T-helper 17 cell (primary cell): ENCODE measurements at places on chromosomes 3 and 15.

GRCh38 chr15:73388256-73388781 lies 19.6 kb upstream of the HCN4 start:
- no peak for DNase-seq

- DNase-seq = no peak
Observed at GRCh38 chr3:112778353-112778948, 68.2 kb downstream of the CD200R1L start.

DNA sequence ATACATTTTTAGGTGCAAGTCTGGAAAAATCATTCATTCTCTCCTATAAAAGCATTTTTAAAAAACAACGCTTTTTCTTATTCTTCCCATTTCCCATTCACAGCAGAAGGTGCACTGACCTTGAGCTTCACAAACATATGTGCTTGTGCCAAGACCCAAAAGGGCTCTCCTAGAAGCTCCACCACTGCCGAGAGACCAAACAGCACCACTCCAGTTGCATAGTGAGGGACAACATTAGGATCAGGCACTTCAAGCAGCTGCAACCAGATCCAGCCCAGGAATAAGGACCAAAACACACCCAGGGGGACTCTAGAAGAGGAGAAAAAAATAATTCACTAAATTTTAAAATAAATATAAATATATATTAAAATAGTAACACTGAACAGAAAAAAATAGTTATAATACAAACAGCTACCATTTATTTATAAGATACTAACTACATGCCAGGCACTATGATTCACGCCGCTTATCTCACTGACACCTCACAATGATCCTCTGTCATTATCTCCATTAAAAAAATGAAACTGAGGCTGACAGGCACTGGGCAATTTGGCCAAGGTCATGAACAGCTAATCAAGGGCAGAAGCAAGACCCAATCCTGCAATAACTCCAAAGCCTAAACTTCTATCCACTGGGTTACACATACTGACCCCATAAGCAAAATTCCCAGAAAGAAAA lies 7.8 kb downstream of the RFT1 start:
- DNase-seq = no peak

GRCh38 chr15:96043591-96044171 lies 286.8 kb upstream of the NR2F2 start:
- no peak for DNase-seq

DNA sequence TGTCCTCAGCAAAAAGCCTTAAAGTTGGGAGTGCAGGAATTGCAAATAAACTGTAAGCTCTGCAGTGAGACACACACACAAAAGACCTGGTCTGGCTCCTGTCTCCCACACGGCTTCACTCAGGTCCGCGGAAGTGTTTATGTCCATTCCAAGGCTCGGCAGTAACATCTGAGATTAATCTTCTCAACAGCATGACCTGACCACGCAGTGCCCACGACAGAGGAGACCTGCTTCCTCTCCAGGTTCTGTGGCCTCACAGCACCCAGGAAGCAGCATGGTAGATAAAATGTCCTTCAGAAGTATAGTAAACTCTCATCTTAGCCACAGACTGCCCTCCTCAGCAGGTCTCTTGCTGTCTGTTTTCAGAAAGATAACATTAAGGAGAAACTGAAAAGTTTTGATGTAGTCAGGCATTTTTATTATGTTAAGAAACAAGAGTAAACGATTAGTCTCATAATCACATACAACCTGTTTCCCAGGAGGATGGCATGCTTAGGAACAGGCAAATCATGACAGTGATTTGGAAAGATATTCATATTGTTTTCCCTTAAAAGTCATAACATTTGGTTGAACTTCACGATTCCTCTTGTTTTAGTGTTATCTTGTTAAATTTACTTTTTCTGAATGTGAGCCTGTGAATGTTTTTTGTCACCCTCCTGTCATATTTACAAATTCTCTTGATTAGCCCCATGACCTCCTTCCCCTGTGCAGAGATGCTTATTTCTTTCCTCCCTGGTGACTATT lies 34.6 kb downstream of the CD200R1L start:
- DNase-seq = no peak

GRCh38 chr3:64852738-64853137 lies 164.9 kb upstream of the ADAMTS9 start:
- DNase-seq = no peak

- DNase-seq = no peak
Observed at GRCh38 chr3:115725800-115726199, 102.5 kb downstream of the GAP43 start.

DNA sequence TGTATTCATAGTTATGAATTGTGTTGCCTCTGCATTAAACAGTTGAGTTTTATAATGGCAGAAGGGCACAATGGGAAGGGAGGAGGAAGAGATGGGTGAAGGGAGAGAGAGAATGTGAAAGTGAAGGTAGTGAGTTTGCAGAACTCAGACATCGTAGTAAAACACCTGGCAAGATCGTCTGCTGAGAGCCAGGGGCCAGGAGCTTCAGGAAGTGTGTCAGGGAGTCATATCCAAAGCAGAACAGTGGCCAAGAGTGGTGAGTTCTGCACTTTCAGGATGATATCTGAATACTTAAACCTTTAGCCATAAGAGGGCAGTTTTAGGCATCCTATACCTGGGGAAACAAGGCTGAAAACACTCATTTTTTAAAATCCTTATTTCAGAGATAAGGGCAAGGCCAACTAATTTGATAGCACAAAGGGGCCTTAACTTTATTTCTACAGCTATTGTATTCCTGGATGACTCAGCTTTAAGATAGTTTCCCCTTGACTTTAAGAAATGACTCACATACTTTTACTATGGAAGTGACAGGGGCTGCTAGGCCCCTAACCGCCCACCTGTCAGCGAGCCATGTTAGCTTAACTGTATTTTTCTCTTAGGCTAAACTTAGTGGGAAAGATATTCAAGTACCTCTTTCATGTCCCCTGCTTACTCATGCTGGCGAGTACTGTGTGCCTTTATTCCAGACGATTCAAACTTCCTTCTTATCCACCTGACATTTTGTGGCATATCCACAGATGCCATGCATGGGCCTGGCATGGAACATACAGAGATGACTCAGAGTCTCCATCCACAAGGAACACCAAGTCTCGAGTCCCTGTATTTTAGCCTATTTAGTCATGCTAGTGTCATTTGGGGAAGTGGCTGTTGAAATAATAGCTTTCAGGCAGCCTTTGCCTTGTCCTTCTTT lies 53.9 kb downstream of the RLBP1 start:
- no peak for DNase-seq

GRCh38 chr15:70480196-70480856 lies 283.0 kb downstream of the UACA start:
- DNase-seq = peak; percentile 25

DNA sequence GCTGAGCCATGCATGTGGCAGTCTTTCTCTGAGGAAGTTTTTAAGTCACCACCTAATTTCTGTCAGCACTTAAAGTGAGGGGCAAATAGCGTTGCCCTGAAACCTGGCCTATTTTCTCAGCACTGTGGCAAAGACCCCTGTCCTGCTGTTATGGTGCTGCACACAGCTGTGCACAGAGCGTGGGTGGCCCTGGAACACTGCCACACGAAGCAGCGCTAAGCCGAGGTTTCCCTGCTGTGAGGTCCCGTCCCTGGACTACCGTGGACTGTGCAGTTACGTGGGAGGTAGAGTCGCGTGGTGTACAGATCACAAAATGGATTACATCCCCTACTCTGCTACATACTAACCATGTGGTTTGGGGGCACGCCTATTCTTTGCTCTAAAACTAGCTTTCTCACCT lies 101.6 kb upstream of the NR2E3 start:
- DNase-seq = no peak

DNA sequence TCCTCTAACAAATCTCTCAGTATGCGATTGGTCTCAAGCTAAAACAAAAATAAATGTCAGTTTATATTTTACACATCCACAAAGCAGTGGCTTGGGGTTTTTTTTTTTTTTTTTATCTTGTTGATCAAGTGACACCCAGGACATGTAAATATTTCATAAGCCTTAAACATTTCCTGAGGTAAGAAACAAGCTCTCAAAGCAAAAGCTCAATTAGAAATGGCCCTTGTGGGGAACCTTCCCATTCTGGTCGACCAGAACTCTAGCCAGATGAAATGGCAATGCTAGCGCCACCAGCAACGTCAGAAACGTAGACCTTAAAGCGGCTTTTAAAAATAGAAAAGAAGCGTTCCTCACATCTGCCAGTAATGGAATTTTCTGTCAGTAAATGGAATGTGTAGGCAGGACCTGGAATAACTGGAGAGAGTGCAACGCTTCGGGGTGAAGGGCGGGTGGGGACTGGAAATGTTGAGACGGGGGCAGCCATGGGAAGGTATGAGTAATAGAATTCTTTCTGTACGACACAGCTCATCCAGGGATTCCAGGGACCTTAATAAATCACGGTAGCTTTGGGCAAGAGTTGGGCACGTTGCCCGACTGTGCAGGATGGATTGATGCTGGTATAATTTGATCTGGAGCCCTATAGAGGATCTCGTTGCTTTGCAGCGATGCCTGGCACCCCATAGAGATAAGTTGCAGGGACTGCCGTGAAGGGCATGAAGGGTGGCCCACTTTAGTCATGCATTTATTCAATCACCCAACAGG lies 44.4 kb downstream of the BTD start:
- DNase-seq = no peak

DNA sequence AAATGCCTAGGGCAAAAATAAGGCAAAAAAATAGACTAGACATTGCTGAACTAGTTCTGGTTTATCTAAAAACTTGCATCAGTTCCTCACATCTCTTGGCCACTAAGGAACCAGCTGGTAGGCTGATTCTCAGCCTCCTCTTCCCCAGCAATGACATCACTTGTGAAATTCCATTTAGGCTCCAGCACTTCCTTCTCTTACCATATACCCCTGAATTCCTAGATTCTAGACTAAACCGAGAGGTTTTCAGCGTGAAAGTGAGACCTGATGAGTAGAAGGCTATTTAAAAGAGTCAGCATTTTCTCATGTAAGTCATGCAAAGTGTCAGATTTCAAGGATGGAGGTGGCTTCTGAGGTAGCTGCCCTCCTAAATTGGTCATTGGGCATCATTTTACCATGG lies 247.1 kb upstream of the CDIN1 start:
- no peak for DNase-seq

DNA sequence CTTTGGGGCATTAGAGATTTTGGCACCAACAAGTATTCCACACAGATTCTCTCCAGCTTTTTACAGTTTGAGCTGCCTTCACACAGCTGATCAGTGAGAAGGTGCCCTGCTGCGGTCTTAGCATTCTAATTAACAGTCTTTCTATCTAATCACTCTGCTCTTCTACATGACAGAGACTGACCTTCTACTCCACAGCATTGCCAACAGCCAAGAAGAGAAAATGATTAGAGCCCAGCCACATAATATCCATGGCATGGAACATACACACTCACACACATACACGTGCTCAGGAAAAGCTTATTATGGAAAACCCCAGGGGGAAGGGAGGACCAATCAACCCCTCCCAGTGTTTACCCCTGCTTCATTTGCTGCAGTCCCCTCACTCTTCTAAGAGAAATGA lies 76.1 kb upstream of the PPP2R3A start:
- no peak for DNase-seq

DNA sequence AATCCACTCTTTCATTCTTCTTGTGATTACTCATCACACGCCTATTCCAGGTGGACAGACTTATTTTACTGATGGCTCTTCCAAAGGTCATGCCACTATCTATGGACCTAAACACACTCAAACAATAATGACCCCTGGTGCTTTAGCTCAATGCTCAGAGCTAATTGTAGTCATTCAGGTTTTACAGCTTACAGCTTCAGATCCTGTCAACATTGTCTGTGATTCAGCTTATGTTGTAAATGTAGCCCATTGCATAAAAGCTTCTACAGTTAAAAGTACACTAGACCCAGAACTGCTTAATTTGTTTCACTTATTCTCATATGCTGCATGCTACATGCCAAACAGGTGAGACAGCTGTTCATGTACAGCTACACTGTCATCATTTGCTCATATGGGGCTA lies 49.2 kb downstream of the LSM3 start:
- no peak for DNase-seq

GRCh38 chr3:36663666-36664291 lies 100.6 kb downstream of the DCLK3 start:
- no peak for DNase-seq

DNA sequence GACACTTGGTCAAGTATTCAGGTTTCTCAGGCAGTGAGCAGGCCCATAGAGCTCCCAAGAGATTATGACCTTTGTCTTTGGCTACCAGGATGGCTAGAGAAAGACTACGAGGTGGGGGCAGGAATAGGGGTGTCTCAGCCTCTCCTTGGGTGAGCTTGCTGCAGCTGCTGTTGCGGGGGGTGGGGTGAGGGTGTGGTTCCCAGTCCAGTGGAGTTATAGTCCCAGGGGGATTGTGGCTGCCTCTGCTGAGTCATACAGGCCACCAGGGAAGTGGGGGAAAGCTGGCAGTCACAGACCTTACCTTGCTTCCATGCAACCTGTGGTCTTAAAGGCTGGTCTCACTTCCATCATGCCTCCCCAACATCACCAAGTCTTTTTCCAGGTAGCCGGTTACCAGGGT lies 31.7 kb downstream of the ATP2C1 start:
- DNase-seq = no peak

GRCh38 chr15:36612063-36612788 lies 32.8 kb downstream of the CDIN1 start:
- DNase-seq = no peak
